ENCODE measurements at places on chromosomes 11 and 22.
A peak's percentile ranks its signal among the peaks of the same experiment; 100 is the strongest.

- DNase-seq, result peak; percentile 33
These were observed 252.7 kb downstream of the TMEM135 start for GRCh38 chr11:87290304-87290922.

DNA sequence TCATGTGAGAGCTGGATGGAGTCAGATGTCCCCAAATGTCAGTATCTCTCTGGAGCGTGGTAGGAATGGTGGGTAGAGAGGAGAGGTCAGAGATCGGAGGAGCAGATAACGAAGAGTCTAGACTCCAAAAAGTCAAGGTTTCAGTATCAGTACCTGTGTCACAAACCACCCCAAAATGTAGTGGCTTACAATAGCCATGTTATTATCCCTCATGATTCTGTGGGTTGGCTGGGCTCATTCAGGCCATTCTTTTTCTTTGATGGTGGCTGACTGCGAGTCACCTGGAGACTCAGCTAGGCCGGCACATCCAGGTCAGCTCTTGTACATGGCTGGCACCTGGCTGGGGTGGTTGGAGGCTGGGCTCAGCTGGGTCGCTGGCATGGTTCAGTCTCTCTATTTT, 7.3 kb upstream of the SSTR3 start:
- no peak for DNase-seq

DNA sequence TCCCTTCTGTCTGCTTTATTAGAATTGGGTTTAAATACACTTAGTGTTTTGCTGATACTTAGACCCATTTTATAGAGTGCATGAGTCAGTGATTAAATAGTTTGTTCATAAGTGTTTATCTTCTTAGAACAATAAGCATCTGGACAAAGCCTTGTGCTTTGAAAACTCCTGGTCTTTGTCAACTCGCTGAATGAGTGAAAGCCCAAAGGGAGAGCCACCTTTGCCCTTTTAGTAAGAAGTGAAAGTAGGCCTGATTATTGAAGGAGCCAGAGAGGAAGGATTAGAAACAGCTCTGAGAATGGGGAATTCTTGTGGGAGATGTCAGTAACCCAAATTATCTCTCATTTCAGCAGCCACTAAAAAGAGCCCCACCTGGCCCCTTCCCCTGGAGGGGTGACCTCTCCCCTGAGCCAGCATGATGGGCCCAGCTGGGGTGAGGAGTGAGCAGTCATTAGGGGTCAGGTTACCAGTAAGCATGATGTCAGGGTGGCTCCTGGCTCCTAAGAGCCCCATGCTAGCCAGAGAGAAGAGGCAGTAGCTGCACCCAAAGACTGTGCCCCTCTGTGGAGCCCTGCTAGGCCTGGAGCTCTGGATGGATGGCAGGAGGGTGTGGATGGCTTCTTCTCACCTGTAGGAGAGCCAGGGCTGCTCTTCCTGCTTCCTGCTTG, 125.1 kb upstream of the E2F8 start:
- no peak for DNase-seq

DNA sequence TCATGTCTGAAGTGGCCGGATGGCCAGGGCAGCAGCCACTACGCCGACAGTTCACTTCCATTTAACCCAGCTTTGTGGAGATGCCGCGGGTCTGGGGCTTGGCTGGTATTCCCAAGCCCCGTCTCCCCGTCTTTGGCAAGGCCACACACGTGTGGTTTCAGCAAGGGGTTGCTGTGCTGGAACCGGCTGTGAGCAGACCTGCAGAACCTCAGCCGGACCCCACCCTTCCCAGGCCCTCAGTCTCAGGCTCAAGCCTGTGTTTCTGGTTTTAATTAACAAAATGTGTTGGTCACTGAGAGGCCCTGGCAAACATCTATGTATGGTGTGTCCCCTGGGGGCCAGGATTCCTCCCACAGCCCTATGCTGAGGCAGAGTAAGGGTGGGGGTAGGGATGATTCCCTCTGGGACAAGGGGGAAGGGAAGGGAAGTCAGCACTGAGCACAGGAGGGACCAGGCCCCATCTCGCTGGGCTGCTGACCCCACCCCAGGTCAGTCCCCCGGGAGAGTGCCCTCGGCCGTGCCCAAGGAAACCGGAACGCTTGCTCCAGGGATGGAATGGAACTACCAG, 9.3 kb downstream of the OSBPL5 start:
- no peak for DNase-seq

DNA sequence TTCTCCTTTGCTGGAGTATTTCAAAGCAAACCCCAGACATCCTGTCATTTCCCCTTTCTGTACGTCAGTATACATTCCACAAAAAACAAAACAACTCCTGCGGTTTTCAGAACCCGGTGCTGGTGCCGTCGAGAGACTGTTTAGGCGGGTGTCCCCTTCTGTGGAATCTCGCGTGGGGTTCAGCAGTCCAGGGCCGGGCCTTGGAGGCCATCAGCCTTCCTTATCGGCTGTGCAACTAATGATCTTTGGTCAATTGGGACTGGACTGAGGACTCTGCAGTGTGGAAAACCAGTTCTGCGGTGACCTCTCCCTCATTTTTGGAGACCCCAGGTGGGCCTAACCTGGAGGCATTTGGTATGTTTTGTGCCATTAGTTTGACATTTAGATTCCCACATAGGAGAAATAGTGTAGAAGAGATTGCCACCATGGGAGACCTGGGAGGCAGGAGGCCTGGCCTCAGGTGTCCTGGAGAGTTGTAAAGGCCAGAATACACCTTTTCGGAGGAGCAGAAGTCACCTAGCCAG, 84.4 kb downstream of the TBC1D22A start:
- DNase-seq, result no peak

- DNase-seq, result no peak
These were observed 10.7 kb upstream of the DSCAML1 start for GRCh38 chr11:117807482-117808327.

DNA sequence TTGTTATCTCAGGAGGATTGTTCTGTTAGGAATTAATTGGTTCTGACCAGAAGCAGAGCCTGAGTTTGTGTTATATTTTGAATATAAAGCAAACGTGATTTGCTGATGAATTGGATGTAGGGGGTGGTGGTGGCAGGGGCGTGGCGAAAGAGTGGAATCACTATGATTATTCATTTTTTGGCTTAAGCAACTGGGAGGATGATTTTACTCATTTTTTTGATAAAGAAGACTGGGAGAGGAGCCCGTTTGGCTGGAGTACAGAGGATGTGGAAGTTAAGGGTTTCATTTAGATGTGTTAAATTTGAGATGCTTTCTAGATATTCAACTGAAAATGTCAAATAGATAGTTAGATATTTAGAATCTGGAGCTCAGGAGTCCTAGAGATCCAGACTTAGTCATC, 83.4 kb upstream of the MYO18B start:
- DNase-seq, result no peak

DNA sequence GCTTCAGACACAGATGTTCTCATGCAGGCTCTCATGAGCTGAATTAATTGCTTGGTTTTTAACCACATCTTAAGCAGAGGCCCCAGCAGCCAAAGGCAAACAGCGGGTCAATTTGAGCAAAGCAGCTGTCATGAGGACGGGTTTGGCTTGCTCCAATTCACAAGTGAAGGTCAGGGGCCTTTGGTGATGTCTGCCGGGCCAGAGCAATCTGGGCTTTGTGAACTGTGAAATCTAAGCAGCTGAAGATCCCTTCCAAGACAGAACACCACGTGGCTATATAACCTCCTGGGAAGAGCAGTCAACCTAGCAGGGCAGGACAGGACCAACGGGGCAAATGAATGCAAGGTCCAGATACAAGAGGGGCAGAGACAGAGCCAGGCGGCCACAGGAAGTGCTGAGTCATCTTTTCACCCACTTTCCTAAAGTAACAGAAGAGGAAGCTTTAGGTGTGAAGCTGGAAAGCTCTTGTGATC, 187.3 kb upstream of the B3GAT1 start:
- no peak for DNase-seq

DNA sequence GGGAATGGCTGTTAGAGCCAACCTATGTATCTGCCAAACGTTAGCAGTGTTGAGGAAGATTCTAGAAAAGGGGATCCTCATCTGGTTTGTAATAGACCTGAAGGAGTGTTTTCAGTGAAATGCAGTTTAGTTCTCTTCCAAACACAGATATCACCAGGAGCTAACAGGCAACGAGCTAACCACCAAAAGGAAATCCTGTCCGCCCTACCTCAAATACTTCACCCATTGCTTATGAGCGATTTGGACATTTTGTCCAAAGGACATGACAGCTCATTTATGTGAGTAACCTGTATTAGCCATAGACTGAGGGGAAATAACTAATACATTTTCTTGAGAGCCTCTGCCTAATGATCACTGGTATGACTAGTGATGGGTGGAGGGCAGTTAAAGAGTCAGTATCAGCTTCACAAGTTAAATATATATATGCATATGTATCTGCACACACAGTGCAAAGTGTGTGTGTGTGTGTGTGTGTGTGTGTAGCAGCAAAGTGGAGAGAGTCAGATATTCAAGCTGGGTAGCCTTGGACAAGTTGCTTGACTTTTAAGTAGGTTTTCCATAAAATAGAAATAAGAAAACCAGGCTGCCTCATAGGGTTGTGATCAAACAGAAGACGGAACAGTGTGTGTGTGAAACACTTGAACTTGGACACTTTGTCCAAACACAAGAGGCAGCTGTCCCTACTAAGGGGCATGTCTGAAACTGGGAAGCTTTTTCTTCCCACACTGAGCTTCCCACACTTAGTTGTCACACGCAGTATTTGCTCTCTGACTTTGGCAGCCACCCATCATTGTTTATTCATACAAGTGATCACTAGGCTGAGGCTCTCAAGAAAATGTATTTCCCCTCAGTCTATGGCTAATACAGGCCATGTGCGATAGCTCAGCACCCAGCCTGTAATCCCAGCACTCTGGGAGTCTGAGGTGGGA, 940 bp upstream of the C11orf91 start:
- peak; percentile 77 for DNase-seq

GRCh38 chr22:19066531-19067271, 55.5 kb downstream of the DGCR2 start:
- no peak for DNase-seq

DNA sequence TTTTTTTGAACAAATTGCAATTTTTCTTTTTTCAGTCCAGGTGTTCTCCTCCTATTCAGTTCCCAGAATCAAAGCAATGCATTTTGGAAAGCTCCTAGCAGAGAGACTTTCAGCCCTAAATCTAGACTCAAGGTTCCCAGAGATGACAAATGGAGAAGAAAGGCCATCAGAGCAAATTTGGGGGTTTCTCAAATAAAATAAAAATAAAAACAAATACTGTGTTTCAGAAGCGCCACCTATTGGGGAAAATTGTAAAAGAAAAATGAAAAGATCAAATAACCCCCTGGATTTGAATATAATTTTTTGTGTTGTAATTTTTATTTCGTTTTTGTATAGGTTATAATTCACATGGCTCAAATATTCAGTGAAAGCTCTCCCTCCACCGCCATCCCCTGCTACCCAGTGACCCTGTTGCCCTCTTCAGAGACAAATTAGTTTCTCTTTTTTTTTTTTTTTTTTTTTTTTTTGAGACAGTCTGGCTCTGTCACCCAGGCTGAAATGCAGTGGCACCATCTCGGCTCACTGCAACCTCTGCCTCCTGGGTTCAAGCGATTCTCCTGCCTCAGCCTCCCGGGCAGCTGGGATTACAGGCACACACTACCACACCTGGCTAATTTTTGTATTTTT, 6.2 kb upstream of the UBE4A start:
- DNase-seq, result no peak

GRCh38 chr11:79274636-79275331, 166.0 kb downstream of the TENM4 start:
- DNase-seq, result no peak

Measured in Panc1 (cell line).